ENCODE measurements at places on chromosomes 2 and 18.

GRCh38 chr2:150876251-150876950, 385.3 kb downstream of the RBM43 start:
- DNase-seq = no peak

GRCh38 chr18:13809531-13810255, 14.3 kb upstream of the MC5R start:
- no peak for DNase-seq

DNA sequence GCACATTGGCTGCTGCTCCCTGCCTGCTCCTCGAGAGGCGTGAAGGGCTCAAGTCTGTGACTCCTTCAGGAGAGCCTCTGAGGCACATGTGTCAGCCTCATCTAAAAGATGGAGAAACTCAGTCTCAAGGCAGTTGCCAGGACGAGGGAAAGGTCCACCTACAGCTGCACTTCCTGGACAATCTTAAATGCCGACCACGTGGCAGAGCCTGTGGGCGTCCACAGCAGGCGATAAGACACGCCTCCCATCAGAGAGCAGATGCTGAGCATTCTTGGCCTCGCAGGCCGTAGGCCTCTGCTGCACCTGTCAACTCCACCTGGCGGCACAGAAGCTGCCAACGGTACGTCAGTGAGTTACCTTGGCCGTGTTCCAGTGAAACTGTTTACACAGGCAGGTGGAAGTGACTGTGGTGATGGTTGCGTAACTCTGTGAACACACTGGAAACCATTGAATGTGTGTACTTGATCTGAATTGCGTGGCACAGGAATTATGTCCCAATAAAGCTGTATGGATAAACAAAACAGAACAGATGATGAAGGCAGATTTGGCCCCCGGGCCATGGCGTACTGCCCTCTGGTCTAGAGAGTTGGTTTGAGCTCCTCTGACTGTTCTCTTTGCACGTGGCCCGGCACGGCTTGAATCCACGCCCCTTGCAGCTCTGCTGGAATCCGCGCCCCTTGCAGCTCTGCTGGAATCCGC, 114.5 kb downstream of the RNF144A start:
- peak; percentile 79 for DNase-seq

DNA sequence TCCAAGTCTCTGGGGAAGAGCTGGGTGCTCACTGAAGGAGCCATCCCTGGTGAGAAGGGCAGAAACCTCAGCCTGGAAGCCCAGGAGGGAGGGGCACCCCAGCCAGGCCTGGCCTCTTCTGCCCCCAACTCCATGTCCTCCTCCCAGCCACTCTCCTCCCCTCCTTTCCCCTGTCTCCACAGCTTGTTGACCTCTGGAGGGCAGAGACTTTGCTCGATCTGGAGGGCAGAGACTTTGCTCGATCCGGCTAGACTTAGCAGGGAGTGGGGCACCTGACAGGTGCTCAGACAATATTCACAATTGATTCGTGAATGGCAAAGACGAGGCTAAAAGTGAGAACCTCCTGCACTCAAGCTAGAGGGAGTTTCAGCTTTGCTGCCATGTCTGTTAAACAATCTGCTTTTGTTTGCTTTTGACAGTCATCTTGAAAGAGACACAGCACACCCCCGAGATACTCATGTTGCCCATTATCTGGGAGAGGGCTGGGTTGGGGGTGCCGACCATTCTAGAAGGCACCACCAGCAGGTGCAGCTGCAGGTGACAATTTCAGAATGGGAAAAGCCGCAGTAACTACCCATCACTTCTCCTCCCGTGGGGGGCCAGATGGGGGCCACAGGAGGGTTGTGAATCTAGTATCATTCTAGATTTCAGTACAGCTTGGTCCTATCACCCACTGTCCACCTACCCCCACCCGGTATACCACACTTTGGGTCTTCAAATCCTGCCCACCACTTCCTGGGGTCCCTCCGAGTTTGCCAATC, 54.8 kb downstream of the DNMT3A start:
- DNase-seq = no peak

DNA sequence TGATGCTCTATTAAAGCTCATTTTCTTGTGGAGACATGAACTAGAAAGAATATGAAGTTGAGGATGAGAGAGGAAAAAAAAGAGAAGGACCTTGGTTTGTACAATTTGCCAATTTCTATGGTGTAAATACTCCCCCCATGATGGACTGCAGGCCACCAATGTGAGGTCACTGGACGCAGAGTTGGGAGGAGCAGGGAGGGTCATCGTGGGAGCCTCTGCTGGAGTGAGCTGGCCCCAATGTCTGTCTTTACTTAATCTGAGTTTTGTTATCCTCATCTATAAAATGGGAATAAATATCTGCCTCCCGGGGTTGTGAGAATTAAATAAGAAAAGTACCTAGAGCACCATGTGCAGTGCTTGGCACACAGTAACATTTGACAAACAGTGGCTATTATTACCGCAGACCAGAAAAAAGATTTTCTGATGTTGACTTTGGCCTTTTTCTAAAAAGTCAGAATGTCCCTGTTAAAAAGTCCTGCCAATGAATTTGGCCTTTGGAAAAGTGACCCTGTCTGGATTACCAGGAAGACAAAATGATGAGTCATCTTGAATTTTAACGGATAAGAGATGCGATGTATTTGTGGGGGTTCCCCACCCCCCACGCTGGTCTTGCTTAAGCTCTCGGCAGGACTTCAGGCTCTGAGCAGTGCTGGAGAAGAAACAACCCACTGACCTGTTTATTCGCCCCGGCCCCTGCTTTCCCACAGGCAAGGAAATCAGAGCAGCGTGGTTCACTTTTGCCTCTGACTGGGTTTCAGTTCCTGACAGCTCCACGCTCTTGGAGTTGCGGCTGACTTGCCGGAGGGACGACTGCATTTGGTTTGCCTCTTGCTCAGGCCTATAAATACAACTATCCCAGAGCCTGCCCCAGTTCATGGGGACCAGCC, 50.3 kb upstream of the FOSL2 start:
- DNase-seq = no peak

- no peak for DNase-seq
Measured at GRCh38 chr2:39266139-39266805, 22.5 kb upstream of the CDKL4 start.

DNA sequence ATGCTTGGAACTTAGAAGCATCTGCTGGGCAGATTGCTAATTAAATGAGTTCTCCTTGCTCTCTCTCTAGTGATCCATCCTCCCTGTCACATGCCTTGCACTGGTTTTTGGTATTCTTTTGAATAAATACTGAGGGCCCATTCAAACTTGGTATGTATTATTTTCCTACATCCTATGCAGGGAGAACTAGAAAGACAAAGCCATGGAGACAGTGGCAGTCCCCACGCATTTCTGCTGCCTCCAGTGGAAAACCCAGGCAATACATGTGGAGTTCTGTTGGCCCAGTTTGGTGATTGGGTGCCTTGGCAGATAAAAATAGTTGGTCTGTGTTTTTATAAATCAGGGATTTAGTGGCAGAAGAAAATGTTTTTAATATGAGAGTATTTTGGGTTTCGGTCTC, 68.7 kb downstream of the DIS3L2 start:
- DNase-seq = no peak

DNA sequence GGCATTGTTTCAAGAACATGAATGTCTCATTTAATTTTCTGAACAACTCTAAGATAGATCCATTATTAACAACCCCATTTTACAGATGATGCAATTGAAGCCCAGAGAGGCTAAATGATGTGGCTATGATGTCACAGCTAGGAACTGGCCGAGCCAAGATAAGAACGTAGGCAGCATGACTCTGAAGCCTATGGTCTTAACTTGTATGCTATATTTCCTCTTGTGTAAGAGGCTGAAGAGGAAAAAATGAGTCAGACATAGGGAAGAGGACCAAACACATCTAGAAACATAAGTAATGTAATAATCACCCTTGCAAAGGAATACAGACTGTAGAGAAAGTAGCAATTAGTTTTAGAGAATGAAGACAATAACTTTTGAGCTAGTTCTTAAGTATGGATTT, 416.8 kb downstream of the FIGN start:
- DNase-seq = no peak

- DNase-seq = no peak
Measured at GRCh38 chr2:108058576-108059137, 72.3 kb downstream of the SLC5A7 start.

GRCh38 chr18:59906203-59906602, 6.4 kb downstream of the PMAIP1 start:
- no peak for DNase-seq

DNA sequence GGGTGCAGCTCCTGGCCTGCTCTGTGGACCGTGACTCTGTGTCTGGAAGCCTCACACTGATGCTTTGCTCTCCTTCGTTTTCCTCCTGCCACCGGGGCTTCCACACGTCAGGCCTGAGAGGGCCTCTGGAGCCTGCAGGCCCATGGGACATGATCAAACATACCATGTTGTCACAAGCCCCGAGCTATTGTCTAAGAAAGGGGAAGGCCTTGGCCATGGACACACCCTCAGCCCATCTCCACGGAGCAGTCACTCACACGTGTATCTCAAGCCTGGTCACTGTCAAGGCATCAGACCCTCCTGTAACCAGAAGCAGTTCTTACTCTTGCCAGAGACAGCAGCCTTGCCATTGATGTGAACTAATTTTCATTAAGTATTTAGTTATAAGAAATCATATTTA, 814.1 kb upstream of the SALL3 start:
- DNase-seq = no peak

GRCh38 chr2:205998583-205998982, 87.4 kb downstream of the INO80D start:
- no peak for DNase-seq

DNA sequence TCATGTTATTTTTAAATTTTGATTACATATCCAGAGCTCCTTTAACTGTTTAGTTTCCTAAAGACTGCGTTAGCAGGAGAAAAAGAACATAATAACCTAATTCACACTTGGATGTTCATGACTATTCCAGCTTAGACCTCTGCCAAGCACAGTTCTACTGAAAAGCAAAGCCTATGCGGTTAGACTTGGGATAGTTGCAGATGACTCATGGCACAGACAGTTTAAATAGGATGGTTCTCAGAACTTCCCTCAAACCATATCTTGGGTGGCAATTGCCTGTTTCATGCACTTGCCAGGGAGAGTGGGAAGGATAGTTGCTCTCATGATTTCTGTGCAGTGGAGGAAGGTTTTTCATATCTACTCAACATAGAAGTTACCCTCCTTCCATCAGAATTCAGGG, 149.7 kb upstream of the KLHL29 start:
- no peak for DNase-seq

DNA sequence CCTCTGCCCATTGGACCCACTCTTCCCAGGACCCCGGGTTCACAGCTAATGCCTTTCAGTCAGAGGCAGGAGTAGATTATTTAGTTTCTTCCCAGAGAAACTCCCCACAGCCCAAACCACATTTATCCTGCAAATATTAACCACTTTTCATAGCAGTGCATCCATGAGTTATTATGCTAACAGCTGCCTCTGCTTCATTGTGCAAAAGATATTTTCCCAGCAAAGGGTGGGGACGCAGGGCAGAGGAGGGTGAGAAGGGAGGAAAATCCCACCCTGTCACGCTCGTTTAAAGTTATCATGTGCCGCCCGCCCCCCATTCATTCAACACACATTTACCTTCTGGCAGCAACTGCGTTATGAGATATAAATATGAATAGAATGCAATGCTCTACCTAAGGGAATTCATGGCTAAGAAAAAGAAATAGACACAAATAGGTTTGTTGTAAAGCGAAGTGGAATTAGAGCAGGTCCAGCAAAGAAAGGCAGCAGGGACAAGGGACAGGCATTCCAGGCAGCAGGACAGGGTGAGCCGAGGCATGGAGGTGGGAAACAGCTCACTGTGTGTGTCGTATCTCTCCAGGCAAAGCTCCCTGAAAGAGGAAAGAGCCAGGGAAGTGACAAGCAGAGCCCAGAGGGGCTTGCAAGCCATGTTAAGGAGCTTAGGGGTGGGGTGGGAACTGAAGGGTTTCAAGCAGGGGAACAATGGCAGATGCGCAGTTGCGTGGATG, 46.3 kb upstream of the LTBP1 start:
- DNase-seq = no peak

- no peak for DNase-seq
Measured at GRCh38 chr2:107285621-107286299, 399.8 kb upstream of the ST6GAL2 start.

GRCh38 chr2:119008108-119008507, 66.1 kb downstream of the MARCO start:
- no peak for DNase-seq

- DNase-seq = no peak
Measured at GRCh38 chr18:76149734-76150133, 345.3 kb downstream of the ZNF516 start.

DNA sequence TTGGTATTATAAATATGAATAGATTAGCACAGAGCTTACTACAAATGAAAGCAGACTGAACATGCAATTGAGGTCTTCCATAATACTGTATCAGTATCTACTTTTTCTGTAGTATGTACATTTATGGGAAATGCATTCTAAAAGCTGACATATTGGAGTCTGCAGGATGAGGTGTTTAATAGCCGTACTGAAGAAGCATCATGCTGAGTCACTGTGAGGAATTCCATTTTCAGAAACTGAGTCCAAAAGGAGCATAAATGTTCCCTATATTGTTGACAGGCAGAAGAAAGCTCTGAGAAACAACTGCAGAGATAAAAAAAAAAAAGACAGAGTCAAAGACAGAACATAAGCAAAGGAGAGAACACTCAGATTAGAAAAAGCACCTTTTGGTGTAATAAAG, 366.7 kb upstream of the SPHKAP start:
- DNase-seq = no peak

DNA sequence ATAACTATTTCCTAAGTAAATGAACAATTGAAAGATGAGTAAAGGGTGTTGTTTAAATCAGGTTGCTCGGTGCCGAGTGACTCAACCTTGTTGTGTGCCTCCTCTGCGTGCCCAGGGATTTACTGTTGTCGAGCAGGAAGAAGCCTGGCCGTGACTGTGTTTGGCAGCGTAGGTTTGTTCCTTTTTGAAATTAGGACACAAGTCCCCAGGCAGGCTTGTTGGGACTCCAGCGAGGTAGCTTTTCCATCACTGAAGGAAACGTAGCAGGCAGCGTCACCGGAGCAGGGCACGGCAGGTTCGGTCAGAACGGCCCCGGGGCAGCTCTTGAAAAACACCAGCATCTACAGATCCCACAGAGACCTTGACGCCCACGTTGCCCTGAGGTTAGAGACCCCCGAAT, 48.6 kb downstream of the TMEM18 start:
- DNase-seq = no peak

DNA sequence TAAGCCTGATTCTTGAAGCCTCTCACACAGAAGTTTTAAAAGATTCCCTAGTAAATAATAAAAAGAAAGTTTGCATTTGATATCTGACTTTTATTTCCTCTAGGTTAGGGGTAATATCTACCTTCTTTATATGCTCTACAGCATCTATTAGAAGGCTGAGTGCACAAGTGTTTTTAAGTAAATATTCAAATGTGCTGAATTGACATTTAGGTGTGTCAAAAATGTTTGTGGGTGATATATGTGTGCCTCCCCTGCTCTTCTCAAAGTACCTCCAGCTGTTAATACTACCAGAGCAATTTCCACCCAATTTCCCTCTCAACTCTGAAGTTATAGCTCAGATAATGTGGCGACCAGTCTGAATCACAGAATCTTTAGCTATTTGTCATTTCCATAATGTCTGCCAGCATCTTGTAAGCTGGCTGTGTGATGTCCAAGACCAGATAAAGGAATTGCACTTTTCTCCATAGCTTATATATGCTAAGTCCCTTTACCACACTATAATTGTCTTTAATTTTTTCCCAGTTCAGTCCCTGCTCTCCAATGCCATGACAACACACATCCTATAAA, 24.4 kb upstream of the ERMN start:
- no peak for DNase-seq
